Breast epithelium (tissue), 4 donors: ENCODE measurements at places on chromosomes 6 and 20. TPM values are rescaled to one million over a fixed set of nuclear protein-coding genes. Genes with fewer than 3 reads are reported as not detected.

FBXL4 gene
- 39.4 TPM for total RNA-seq

EYS gene
- total RNA-seq: not detected

GRCh38 chr6:64861039-64861651, 845.9 kb downstream of the EYS start:
- no peak for DNase-seq

GRCh38 chr6:142275236-142276006, 26.4 kb upstream of the ADGRG6 start:
- DNase-seq: no peak
